ENCODE measurements at places on chromosomes 3 and 15.

DNA sequence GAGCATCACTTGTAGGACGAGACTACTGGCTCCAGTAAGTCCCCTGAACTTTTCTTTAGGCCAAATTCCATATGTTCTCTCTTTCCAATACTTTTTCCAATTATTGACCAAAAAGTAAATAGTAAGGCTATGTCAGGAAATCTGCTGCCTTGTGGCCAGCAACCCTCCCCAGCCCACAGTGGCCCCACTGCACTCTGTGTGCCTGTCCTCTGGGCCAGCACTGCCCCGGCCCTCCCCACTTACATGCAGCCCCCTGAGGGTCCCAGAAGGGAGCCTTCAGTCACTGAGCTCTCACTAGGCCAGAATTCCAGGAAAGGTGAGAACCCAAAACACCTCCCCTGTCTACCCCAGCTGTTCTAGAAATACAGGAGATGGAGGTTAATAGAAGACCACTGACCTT lies 21.3 kb upstream of the ALDH1A3 start:
- H3K36me3 ChIP-seq = no peaks in the 10 kb centered on the region
- no peak overlapping the region for H3K27ac ChIP-seq
- no peaks in the 10 kb centered on the region for H3K27me3 ChIP-seq
- H3K4me3 ChIP-seq = no peak overlapping the region

DNA sequence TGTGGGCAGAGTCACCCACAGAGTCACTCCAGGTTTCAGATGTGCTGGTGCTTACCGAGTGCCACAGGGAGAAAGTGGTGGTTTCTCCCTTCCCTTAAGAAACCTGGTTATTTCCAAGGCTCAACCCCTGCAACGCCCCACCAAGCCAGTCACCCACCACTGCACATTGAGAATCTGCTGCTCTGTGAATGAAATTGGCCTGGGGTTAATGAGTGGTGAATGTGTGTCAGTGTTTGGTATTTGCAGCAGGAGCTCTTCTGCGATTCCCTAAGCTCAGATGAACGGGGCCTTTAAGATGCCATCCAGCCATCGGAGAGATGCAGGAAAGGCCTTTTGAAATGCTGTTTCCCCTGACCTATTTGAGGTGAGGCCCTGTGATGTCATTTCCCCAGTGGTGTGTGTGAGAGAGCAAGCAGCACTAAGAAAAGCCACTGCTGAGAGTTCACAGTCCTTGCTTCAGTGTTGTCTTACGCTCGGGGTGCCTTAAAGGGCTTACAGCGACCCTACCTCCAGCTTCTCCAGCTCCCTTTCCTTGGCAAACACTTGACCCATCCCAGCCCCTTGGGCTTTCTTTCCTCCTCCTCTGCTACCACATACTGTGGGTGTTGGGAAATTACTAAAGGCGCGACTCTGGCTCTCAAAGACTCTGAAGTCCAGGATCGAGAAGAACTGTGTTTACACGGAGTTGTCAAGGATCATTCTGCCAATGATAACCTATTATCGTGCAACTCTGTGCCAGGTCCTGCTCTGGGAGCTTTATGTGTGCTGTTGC lies 68.9 kb downstream of the SMAD3 start:
- peaks cover 87% of the 10 kb centered on the region for H3K4me1 ChIP-seq
- no peak overlapping the region for H3K4me3 ChIP-seq
- no peaks in the 10 kb centered on the region for H3K27me3 ChIP-seq
- peak; percentile 66 for DNase-seq
- no peaks in the 10 kb centered on the region for H3K36me3 ChIP-seq

- no peak overlapping the region for H3K4me3 ChIP-seq
- no peak for DNase-seq
- H3K4me1 ChIP-seq = no peaks in the 10 kb centered on the region
- H3K27me3 ChIP-seq = no peaks in the 10 kb centered on the region
- H3K27ac ChIP-seq = no peak overlapping the region
- no peaks in the 10 kb centered on the region for H3K36me3 ChIP-seq
Measured at GRCh38 chr3:148748283-148748682, 50.6 kb downstream of the AGTR1 start.

- H3K4me3 ChIP-seq = no peak overlapping the region
- H3K27ac ChIP-seq = no peak overlapping the region
- no peak for DNase-seq
Measured at GRCh38 chr3:112425858-112426750, 73.2 kb downstream of the BTLA start.

DNA sequence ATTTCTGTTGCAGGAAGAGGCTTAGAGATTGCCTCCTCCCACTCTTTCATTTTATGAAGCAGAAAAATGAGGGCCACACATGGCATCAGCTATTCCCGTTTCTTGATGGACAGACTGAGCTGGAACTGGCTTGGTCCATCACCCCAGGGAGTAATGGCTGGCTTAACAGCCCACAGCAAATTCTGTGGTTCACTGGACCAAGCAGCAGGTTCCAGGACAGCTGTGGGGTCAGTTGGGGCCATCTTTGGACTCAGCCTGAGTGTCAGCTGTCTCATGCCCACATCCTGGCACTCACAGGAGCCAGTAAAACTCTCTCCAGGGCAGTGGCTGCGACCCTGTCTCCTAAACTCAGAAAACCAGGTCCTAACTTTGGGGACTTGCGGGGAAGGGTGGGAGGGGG lies 36.5 kb downstream of the ZDHHC19 start:
- no peak overlapping the region for H3K4me3 ChIP-seq
- no peaks in the 10 kb centered on the region for H3K4me1 ChIP-seq
- H3K27ac ChIP-seq = no peak overlapping the region
- DNase-seq = no peak

DNA sequence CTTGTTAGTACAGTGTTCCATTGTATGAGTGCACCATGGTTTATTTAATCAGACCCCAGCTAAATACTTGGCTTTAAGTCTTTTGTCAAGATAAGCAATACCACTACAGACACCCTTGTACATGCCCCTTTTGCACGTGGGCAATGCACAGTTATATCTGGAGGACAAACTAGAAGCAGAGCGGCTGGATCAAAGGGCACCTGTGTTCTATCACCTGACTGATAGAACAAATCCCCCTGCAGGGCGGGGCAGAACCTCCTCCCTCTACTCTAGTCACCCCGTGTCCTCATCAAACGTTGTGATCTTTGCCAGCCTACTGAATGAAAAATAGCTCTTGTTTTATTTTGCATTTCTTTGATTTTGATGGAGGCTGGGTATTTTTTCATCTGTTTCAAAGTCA lies 314.9 kb downstream of the TLE3 start:
- no peaks in the 10 kb centered on the region for H3K36me3 ChIP-seq
- no peak overlapping the region for H3K4me3 ChIP-seq
- no peak for DNase-seq
- H3K4me1 ChIP-seq = peaks cover 5% of the 10 kb centered on the region

DNA sequence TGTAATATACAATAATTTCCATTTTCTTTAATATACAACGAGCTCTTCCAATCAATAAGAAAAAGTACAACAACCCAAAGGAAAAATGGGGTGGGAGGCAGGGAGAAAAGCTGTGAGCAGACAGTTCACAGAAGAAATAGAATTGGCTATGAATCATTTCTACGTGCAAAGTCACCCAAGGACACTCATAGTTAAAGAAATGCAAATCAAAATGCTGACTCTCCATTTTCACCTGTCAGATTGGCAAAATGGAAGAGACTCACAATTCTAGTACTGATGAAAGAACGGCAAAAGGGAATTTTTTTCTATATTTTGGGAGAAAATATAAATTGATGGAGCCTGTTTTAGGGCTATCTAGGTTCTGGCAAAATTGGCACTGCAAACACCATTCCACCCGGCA lies 116.3 kb upstream of the MEF2A start:
- no peak overlapping the region for H3K27ac ChIP-seq
- H3K4me3 ChIP-seq = no peak overlapping the region
- H3K27me3 ChIP-seq = no peaks in the 10 kb centered on the region
- DNase-seq = no peak
- no peaks in the 10 kb centered on the region for H3K36me3 ChIP-seq

DNA sequence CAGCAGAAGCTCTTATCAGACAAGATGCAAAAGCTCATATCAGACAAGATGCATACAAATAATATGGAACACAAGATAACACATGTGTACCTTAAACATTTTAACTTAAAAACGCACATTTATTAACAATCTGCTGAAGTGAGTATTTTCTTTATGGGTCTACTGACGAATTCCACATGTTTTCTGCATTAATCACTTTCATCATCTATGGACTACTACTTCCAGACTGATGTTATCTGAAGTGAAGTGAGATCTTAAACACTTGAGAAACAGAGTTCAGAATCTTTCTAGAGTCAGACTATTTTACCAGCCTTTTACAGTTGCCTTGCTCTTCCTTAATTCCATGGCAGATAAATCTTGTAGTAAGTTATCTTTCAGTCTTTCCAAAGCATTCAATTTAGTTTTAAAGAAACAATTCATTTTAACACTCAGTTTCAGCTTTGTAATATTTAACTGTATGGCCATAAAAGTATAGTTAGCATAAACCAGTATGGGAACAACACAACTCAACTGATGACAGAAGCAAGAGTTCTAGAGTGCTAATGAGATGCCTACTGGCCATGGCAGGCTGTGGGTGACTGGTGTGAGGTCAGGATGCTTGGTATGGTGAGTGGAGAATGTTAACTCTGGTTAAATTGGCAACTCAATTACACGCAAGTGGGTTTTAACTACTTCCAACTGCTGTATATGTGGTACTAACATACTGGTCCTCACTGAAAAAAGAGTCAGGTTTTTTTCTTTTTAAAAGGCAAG lies 9.8 kb downstream of the CMTM6 start:
- H3K4me3 ChIP-seq = no peak overlapping the region
- H3K27me3 ChIP-seq = no peaks in the 10 kb centered on the region
- DNase-seq = no peak
- H3K36me3 ChIP-seq = peaks cover 3% of the 10 kb centered on the region
- H3K4me1 ChIP-seq = peaks cover 8% of the 10 kb centered on the region

DNA sequence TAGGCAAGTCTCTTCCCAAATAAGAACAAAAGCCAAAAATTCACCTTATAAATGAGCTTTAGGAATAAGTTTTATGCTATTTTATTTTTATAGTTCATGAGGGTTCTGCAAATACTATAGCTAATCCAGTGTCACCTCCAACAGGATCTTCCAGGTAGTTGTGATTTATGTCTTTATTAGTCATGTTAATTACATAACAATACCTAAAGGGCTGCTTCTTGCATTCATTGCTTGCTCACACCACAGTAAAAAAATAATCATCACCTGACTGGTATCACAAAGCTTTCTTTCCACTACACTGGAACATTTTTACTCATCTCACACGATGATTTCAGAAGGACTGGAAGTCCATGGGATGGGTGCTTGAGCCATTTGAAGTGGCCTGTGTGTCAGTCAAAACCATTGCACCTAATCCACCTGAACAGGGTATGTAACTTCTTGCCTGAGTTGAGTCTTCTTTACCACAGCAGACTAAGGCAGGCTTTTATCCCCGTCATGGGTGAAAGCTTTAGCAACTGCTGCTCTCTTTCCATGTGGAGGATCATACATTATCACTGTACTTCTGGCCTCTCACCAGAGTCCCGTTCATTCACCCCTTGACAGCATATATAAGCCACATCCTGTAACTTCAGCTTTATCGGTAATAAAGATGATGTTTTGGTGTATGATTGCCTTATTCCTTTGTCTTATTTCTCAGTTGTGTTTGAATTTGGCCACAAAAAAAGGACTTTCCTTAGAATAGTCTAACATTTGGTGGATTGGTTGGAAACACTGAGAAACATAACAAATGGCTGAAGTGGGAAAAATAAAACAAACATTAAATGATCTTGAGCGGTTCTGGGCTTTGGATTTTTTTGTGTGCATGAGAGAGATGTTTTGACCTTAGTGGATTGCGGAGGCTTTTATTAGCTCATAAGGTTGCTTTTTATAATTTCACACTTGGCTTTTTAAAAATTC lies 382.6 kb upstream of the THBS1 start:
- no peak overlapping the region for H3K4me3 ChIP-seq
- no peaks in the 10 kb centered on the region for H3K36me3 ChIP-seq
- H3K4me1 ChIP-seq = no peaks in the 10 kb centered on the region
- no peak for DNase-seq
- H3K27me3 ChIP-seq = no peaks in the 10 kb centered on the region

- no peaks in the 10 kb centered on the region for H3K4me1 ChIP-seq
- DNase-seq = no peak
- no peaks in the 10 kb centered on the region for H3K27me3 ChIP-seq
- H3K4me3 ChIP-seq = no peak overlapping the region
Measured at GRCh38 chr3:194617827-194618226, 15.4 kb downstream of the TMEM44 start.

DNA sequence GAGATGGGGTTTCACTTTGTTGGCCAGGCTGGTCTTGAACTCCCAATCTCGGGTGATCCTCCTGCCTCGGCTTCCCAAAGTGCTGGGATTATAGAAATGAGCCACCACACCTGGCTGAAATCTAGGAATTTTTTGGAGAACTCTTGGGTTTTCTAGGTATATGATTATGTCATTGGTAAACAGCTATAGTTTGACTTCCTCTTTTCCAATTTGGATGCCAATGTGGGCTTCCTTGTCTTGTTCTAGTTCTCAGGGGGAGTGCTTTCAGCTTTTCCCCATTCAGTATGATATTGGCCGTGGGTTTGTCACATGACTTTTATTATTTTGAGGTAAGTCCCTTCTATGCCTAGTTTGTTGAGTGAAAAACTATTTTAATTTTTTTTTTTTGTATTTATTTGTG lies 17.9 kb downstream of the KCNMB3 start:
- no peak overlapping the region for H3K27ac ChIP-seq
- no peaks in the 10 kb centered on the region for H3K4me1 ChIP-seq
- no peaks in the 10 kb centered on the region for H3K27me3 ChIP-seq
- peaks cover 57% of the 10 kb centered on the region for H3K36me3 ChIP-seq

DNA sequence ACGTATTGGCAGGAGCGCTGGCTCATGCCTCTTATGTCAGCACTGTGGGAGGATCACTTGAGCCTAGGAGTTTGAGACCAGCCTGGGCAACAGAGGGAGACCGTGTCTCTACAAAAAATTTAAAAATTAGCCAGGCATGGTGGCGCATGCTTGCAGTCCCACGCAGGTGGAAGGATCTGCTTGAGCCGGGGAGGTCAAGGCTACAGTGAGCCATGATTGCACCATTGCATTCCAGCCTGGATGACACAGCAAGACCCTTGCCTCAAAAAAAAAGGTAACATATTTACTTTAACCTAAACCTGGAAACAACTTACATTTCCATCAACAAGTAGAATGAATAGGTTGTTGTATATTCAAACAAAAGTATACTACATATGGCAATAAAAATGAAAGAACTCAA lies 78.1 kb downstream of the HERC2 start:
- no peak overlapping the region for H3K27ac ChIP-seq
- H3K27me3 ChIP-seq = no peaks in the 10 kb centered on the region
- no peak for DNase-seq
- no peak overlapping the region for H3K4me3 ChIP-seq

DNA sequence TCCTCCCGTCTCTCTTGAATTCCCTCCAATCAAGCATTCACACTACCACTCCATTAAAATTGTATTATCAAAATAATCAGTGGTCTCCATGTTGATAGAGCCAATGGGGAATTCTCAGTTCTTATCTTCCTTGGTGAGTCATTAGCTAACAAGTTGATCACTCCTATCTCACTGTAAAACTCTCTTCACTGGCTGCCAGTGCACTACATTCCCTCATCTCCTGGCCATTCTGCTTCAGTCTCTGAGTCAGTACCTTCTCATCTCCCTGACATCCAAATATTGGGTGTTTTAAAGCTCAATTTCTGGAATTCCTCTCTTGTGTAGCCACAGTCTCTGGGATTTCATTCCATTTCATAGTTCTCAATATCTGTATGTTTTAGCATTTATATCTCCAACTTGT lies 175.2 kb downstream of the ALDH1A2 start:
- no peaks in the 10 kb centered on the region for H3K36me3 ChIP-seq
- no peak for DNase-seq
- H3K4me3 ChIP-seq = no peak overlapping the region
- no peaks in the 10 kb centered on the region for H3K4me1 ChIP-seq

Measured in sigmoid colon (tissue), 7 donors.